Activated CD4-positive, CD25-positive, alpha-beta regulatory T cell treated with anti-CD3 and anti-CD28 coated beads, Interleukin-2, amount 50 U/mL, for 24 hours (primary cell): ENCODE measurements at places on chromosomes 2 and 18.

DNA sequence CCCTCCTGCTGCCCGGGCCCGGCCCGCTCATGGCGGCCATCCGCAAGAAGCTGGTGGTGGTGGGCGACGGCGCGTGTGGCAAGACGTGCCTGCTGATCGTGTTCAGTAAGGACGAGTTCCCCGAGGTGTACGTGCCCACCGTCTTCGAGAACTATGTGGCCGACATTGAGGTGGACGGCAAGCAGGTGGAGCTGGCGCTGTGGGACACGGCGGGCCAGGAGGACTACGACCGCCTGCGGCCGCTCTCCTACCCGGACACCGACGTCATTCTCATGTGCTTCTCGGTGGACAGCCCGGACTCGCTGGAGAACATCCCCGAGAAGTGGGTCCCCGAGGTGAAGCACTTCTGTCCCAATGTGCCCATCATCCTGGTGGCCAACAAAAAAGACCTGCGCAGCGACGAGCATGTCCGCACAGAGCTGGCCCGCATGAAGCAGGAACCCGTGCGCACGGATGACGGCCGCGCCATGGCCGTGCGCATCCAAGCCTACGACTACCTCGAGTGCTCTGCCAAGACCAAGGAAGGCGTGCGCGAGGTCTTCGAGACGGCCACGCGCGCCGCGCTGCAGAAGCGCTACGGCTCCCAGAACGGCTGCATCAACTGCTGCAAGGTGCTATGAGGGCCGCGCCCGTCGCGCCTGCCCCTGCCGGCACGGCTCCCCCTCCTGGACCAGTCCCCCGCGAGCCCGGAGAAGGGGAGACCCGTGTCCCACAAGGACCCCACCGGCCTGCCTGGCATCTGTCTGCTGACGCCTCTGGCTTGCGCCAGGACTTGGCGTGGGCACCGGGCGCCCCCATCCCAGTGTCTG lies 767 bp downstream of the RHOB start:
- no peak for ATAC-seq

DNA sequence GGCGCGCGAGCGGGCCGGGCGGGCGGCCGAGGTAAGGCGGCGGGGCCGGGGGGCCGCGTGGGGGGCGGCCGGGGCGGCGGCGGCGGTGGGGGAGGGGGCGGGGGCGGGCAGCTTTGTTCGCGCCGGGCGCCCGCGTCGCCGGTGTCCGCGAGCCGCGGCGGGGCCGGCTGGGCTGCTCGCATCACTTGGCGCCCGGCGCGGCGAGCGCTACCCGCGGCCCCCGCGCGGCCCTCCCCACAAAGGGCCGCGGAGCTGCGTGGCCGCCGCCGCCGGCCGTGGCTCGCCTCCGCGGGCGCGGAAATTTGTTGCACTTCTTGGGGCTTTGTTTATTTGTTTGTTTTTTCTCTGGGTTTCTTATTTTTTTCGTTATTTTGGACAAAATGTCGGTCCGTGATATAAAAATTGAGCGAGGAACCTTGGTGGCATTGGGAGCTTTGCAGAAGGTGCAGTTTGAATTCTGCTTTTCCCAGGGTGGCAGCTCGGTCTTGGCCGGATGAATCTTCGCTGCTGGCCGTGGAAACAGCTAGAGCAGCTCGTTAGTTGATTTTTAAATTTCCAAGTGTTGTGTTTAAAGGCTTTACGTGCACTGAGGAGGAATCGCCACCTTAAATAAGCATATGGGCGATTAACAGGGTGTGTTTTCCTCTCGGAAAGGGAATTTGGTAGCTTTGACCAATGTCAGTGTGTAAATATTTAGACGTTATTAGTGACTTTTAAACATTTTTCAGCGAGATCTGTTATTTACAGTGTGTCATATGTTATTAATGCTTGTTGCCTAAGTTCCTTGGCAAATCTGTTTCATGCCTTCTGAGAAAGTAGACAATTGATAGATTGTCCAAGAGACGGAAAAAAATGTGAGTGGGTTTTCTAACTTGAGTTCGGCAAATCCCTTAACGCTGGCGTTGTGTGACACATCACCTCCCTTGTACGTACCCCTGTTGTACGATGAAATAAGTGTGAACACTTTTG lies 822 bp downstream of the UBE2E3 start:
- no peak for ATAC-seq

DNA sequence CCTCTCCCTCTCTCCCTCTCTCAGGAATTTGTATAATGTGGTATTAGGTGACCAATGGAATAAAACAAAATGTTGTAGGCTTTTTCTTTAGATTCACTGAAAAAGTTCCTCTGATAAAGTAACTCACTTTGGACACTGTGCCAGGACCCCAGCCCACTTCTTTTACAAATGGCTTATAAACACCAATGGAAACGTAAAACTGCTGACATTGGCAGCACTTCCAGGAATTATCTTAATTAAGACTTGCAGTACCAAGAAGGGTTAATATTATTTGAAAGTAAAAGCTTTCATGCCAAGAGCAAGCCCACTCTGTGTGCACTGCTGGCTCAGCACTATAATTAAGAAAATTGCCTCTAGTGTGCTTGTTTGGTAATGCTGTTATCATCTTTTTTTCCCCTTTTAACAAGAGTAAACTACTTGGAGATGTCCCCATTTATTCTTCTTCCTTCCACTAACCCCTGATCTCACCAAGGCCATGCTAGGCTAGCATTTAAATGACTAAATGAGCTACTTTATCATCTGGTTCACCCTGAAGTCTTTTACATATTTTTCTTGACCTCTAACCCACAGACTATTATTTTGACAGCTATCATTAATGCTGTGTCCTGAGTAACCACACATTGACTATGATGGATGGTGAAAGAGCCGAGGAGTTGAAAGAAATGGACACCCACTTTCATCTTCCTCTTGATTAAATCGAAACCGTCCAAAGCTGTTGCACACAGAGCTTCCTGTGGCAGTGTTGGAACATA lies 232.2 kb upstream of the ETAA1 start:
- ATAC-seq: no peak

DNA sequence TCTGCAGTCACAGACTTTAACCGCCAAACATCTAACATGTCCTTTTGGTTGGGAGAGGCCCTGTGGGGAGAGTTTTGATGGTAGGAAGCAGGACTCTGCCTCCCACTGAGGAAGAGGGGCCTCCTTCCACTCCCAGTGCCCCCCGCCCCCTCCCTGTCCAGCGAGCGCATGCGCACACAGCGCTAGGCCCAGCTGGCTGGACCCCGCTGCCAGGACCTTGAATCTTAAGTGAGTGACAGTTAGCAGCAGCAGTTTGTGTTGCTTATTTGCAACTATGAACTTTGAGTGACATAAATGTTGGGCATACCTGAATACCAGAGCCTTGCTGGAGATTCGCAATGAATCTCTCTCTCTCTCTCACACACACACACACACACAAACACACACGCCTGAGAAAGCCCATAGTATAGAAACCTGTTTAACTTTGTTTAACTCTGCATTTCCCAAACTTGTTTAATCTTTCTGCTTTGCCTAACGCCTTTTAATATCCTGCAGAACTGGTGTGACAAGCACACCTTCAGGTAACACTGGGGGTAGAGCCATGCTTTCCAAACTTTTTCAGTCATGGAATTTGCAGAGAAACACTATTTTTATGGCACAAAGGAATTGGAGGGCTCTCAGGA lies 134.6 kb upstream of the SMAD2 start:
- no peak for ATAC-seq

DNA sequence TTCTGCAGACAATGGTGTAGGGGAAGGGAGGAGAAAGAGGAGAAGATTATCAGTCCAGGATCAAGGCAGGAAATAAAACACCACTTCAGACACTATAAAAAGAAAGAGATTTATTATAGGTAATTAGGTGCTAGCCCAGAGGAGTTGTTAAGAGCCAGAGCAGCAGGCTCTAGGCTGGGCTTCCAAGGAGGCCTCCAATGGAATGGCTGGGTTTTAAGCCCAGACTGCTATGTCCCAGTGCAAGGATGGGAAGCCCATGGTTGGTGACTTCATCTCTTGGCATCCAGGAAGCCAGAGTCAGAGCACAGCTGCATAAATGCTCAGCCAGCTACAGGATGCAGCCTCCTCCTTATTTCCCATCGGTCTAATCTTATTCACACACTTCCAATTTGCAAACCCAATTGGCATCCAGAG lies 95.6 kb downstream of the LAMA3 start:
- no peak for ATAC-seq

DNA sequence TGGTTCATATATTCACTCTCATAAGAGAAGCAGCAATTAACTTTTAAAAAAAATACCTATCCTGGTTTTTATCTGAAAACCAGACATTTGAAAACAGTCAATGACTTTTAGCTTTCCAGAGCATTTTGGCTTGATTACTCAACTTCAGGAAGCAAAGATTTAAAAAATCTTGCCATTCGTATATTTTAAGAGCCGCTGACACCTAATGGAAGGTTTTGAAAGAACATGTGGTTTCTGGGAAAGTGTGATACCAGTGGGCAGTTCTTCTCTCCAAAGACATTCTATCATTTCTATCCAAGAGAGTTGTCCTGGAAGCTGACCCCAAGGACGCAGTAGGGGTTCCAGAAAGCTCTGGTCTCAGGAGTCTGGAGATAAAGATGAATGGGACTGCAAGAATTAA lies 234.7 kb downstream of the TTC32 start:
- no peak for ATAC-seq

GRCh38 chr2:218746960-218747359 lies 35.0 kb upstream of the CYP27A1 start:
- no peak for ATAC-seq

DNA sequence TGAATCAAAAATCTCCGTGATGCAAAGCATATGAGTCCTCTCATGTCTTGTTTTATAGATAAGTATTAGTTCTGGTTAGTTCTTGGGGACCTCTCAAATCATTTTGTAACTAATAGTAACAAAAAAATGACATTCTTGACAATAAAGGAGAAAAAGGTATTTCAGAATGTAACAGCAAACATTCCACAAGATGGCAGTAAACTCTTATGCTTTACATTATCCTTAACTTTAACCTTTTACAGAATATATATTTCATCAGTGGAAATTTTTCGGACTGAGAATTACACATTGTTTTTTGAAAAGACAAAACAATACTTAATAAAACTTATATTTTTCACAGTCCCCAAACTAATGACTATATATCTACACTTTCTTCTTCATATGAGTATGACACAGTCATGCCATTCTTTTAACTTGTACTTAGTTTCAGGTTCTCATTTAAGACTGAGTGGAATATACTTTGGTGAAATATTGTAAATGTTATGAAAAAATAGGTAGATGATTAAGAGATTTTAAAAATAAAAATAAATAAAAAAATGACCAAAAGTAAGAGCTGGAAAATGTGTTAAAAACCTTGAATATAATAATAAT lies 142.9 kb upstream of the NXPH2 start:
- ATAC-seq: no peak
